ENCODE measurements at places on chromosomes 11 and 22.

- peak; percentile 30 for DNase-seq
Measured at GRCh38 chr11:100469835-100470234, 217.3 kb upstream of the ARHGAP42 start.

DNA sequence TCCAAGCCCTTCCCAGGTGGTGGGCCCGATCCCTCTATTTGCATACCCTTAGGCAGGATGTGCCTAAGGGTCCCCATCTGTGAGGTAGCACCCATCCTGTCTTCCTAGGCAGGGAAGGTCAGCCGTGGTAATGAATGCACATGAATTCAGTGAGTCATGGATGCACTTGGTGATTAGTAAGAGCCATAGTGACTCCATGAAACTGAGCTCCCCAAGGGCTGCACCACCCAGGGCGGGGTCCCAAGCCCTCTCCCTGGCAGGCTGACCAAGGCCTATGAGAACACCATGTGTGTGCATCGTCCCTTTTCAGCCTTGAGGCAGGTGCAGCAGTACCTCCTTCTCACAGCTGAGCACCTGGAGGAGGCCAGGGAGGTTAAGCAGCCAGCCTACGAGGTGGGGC, 15.6 kb upstream of the SUSD2 start:
- DNase-seq: no peak

DNA sequence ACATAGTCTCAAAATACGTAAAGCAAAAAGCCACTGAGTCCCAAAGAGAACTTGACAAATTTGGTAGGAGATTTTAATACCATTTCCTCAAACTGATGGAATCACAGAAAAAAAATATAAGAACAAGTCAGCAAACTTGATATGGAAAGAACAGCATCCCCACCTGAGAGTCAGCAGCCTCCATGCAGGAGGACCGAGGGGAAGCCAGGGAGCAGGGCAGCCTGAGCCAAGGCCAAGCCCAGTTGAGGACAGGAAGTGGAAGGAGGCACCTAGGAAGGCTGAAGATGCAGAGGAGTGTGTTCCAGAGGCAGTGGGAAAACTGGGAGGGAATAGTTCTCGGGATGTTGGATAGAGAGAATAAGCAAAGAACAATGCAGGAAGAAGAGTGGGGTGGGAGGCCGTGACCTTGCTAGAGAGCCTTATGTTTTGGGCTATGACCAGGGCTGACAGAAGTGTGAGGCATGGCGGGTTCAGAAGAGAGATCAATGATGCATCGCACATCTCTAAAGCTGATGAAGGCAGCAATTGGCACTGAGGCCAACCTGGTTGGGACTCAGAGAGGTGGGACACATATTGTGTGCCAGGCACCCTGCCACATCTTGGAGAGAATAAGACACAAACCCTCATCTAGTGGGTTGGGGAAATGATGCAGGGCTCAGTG, 15.4 kb downstream of the APOA4 start:
- DNase-seq: no peak

DNA sequence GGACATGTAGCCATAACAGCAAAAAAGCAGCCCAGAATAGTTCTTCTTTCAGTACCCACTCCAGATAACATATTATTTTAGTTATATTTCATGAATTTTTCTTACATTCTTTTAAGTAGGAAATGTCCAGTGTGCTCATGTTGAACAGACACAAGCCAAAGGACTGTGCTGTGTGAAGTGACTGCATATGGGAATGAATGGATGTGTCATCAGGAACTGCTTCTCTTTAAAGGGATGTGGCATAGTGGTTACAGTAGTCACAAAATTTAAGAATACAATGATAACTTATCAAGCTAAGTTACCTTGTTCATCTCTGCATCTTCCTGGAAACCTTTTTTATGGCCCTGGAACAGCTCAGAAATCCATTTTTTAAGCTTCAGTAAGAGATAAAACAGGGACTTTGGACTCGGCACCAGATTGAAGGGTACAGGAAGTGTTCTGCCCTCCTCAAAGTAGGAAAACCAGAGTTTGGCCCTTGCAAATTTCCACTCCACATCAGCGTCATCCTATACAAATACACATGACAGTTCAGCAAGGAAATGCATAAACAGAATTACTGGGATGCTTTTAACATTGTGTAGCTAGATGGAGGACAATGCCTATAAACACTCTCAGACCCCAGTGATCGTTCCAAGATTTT, 112.8 kb downstream of the TRPC6 start:
- DNase-seq: no peak

DNA sequence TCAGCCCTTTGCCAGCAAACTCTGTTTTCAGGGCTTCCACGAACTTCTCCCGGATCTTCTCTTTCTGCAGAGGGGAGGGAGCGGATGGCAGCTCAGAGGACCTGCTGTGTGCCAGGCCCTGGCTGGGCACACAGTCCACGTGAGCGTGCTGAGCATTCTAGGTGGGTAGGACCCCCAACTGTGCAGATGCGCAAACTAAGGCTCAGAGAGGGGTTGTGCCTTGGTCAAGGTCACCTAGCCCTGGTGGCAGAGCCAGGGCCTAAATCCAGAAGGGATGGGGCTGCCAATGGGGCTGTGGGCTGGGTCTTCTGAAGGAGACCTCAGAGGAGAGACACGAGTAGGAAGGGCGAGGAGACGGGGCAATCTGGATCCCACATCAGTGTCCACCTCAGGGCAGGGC, 10.8 kb downstream of the PMM1 start:
- DNase-seq: no peak

DNA sequence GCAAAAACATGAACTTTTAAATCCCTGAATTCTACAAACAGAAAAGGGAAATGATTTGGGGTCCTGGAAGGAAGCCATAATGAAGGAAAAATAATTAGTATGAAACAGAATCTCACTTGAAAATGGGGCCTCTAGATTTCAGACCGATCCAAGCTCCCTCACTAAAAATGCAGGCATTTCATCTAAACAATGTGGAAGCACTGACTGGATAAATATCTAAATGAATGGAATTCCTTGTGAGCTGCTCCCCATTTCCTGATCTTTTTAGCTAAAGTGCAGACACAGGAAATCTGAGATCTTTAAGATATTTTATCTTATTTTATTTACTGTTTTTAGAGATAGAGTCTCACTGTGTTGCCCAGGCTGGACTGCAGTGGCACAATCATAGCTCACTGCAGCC, 1255.8 kb downstream of the LRRC4C start:
- no peak for DNase-seq

DNA sequence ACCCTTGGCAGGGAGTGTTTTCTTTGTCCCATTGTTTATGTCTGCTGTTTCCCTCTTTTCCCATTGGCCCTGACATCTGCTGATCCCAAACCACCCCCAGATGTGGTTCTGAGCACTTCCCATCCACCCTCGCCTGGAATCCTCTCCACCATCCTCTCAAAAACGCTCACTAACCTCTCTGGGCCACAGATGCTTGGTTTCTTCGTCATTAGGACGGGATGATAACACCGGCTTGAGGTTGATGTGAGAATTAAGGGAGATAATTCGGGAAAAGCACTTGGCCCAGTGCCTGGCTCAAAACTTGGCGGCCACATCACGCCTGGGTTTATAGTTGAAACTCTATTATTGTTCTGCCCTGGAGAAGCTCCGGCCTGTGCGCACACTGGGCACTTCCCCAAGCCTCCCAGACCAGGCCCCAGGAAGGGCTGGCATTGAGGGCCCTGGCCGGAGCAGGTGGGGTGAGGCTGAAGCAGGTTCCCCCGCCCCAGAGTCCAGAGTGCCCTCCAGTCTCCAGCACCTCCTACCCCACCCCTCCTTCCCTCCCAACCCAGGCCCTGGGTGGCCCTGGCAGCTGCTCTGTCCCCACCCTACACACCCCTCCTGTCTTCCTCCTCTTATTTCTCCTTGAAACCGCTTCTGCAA, 63.7 kb downstream of the CYTH4 start:
- DNase-seq: no peak

DNA sequence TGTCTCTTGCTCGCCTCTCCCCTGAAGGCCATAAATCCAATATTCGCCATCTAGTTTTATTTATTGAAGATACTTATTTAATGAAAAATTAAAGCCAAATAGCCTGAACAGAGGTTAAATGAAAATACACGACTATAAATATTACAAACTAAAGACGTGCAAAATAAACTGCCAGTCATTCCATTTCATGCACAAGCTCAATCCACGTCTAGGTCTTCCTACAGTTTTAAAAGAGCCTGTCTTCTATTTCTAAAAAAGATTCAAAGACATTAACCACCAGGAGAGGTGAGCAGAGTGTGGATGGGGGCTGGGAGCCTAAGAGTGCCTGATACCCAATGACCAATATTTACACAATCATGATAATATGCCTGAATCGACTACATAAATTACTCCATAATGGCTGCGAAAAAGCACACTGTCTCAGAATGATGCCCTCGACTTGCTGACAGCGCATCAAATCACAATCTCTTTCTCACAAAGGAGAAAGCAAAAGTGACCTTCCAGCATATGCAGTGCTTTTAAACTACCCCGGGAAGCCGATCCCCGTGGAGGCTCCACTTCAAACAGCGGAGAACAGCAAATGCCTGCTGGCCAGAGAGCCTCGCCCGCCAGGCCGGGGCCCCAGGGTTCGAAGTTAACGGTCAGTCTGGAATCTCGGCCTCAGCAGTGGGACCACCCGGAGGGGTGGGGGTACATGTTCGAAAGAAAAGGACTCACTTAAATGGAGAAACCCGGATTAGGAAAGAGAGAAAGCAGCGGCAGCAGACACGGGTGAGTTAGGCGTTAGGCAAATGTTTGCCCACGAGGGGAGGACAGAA, 1.7 kb downstream of the FCHSD2 start:
- peak; percentile 71 for DNase-seq

DNA sequence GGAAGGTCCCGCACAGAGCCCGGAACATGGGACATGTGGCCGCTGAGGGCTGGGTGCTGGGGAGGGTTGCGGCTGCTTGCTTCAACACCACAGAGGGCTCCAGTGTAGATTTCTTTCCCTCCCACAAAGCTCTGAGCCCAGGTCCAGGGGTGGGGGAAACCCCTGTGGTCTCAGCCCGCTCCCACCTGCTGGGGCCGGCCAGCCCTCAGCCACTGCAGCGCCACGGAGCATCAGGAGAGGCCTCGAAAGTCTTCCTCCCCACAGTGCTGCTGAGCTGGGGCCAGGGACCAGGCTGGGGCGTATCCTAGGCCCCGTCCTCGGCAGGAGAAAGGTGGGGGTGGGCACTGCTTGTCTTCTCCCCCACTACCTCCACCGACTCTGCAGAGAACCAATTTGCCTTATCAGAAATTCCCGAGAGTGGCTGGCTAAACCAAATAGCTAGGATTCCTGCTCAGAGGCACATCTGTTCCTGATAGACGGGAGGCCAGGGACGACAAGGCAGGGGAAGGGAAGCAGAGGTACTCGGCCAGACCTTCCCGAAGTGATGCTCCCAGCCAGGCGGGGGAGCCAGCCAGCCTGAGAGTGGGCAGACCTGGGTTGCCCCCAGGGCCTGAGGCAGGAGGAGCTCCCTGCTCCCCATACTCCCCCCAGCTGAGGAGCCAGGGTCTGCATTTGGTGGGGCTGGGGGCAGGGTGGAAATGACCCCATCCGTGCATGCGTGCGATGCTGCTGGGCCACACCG, 18.7 kb downstream of the IGF2 start:
- peak; percentile 65 for DNase-seq

- DNase-seq: peak; percentile 74
Measured at GRCh38 chr11:8959546-8960166, 4.6 kb downstream of the TMEM9B start.

- DNase-seq: no peak
Measured at GRCh38 chr11:112596324-112596723, 335.7 kb upstream of the PLET1 start.

DNA sequence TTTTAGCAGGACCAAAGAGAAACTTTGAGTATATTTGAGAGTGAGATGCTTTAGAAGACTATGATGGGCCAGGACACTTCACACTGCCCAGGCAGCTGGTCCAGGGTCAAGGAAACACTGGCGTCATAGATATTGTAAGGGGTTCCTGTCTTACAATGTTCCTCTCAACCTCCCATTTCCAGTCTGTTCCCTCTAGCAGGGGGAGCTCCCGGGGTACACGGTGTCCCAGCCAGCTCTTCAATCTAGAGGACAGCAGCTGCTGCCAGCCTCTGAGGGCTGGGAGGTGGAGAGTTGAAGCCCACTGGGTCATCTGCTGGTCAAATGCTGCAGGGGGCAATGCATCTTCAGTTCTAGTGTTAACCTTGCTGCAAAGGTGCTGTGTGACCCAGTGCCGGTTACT, 40.7 kb upstream of the TIMP3 start:
- no peak for DNase-seq

GRCh38 chr11:24298146-24298545, 198.7 kb upstream of the LUZP2 start:
- DNase-seq: peak; percentile 40

GRCh38 chr11:36091256-36091811, 147.5 kb downstream of the LDLRAD3 start:
- DNase-seq: no peak

GRCh38 chr22:33687464-33687863, 232.8 kb downstream of the LARGE1 start:
- no peak for DNase-seq

DNA sequence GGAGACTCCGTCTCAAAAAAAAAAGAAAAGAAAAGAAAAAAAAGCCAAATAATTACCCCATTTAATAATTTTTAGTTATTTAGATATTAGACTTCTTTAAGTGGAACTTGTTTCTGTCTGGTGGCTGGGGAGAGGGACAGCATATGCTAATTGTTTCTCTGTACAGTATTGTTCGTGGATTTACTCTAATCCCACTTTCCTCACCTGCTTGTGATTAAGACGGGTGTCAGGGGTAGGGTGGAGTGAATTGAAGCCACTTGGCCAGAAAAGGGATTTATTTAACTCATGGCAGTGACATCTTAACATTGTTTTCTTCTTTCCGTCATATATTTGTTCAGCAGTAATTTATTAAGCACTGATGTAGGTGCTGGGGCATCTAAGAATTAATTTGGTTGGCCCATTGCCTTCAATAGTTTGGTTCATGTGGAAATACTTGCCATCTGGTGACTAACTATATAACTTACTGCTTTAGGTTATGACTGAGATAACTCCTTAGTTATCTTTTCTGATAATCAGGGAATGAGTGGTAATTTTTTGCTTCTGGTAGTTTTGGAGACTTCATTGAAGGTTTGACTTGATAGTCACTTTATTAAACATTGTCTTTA, 4.6 kb downstream of the TNRC6B start:
- DNase-seq: no peak

- no peak for DNase-seq
Measured at GRCh38 chr22:34430386-34430785, 510.1 kb upstream of the LARGE1 start.

- DNase-seq: no peak
Measured at GRCh38 chr11:113528982-113529381, 53.8 kb upstream of the DRD2 start.

DNA sequence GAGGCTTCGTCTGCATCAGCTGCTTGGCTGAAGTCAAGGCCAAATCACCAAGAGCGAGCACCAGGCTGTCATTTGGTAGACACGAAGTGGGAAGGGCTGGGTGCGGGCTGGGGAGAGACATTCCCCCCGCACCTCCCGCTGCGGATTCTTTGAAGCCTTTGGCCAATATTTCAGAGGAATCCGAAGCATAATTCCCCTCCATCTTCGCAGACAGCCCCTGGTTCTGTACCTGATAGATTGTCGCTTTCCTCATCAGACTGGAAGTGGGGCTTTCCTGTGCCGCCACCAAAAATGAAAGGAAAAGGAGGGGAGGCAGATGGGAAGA, 15.3 kb downstream of the BLID start:
- peak; percentile 81 for DNase-seq
